Stimulated activated CD4-positive, alpha-beta T cell treated with anti-CD3 and anti-CD28 coated beads, Interleukin-12 subunit alpha, Interleukin-12 subunit beta, amount 100 ng/mL, for 48 hours (primary cell): ENCODE measurements at places on chromosomes 4 and X.

DNA sequence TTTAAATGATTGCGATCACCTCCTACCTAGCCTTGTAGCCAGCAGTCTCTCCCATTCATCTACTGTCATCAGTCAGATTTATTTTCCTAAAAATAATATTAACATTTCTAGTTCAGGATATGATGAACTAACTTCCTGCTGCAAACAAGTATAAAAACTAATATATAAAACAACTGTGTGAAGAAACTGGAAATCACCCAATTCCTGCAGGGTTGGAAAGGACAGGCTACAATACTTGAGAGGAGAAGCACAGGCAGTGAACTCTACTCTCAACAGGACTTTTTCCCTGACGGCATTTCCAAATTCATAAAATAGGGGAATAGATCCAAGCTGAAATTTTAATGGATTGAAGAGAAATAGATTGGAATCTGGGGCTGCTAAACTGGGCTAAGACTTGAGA is 14.2 kb upstream of the BBS12 start:
- no peak for DNase-seq

GRCh38 chr4:143711543-143712154 is 11.2 kb upstream of the FREM3 start:
- no peak for DNase-seq

DNA sequence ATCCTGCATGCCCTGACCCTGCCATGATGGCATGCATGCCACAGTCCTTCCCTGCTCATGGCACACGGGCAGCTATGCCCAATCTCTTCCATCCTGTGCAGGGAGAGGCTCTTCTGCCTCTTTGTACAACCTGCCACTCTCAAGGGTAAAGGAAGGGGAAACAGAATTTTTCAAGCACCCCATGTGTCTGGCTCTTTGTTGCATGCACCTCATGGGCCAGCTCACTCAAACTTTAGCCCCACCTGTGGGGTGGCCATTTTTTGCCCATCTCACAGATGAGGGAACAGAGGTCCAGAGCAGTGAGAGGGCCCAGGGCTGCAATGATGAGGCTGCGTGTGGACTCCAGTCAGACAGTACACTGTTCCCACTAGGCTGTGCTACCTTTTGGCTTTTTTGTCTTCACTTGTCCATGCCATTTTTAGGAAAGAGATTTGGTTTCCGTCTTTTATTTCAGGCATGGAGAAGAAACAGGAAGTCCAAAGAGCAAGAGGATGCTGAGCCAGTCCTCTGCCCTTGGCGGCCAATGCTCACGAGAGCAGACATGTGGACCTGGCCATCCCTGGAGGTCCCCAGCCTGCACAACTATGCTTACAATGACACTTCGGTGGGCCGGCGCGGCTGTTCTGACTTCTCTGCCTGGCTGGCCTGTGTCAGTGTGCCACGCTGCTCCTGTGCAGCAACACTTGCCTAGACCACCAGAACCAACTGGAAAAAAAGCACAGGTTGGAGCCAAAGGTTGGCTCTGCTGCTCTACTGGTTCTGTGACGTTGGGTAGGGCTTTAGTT is 45.6 kb downstream of the NSG1 start:
- no peak for DNase-seq

GRCh38 chr4:163137581-163137980 is 29.1 kb downstream of the NAF1 start:
- no peak for DNase-seq

GRCh38 chrX:133365871-133366611 is 49.2 kb downstream of the GPC4 start:
- no peak for DNase-seq
